ENCODE measurements at places on chromosomes 5 and 9. TPM values are rescaled to one million over a fixed set of nuclear protein-coding genes. Genes with fewer than 3 reads are reported as not detected.
A peak's percentile ranks its signal among the peaks of the same experiment; 100 is the strongest.

Gene PPP3R2
- total RNA-seq: not detected

Gene HAVCR1
- not detected for total RNA-seq

DNA sequence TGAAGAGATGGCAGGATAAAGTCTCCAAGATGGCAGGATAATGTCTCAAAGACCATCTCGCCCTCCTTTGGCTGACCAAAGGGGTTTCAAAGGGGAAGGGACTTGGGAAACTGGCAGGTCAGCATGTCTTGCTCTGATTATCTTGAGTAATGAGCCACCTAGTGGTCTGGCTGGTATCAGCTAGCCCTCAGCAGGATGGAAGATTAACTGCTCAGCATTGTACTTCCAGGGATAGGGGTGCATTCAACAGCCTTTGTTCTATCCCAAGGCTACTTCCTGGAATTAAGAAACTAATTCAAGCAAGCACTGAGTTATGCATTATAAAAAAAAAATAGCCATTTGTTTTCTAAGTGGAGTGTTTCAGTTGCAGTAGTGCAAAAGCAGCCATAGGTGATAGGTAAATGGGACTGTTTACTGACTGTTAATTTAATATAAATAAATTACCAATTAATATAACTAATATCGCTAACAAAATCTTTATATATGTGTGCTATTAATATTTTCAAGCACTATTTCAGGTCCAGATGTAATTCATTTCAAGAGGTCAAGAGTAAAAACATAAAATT, 555.5 kb downstream of the CDH9 start:
- DNase-seq: no peak
- H3K4me1 ChIP-seq: no peaks in the 10 kb centered on the region
- H3K27ac ChIP-seq: no peak overlapping the region

DNA sequence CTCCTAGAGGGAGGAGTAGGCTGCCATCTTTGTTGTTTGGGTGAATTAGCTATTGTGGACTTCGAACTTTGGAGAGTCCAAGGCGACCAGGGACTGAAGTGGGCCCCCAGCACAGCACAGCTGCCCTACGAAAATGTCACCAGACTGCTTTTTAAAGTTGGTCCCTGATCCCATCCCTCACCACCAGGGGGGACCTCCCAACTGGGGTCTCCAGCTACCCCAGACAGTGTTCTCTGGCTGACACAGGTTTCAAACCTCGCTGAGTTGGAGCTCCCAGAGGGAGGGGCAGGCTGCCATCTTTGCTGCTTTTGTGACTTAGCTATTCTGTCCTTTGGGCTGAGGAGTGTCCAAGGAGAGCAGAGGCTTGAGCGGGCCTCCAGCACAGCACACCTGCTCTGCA, 45.7 kb upstream of the ADRB2 start:
- DNase-seq: no peak
- peaks cover 2% of the 10 kb centered on the region for H3K27me3 ChIP-seq
- no peaks in the 10 kb centered on the region for H3K36me3 ChIP-seq
- H3K27ac ChIP-seq: no peak overlapping the region
- H3K4me3 ChIP-seq: no peak overlapping the region
- H3K4me1 ChIP-seq: no peaks in the 10 kb centered on the region

GRCh38 chr9:129080298-129080600, 662 bp upstream of the DOLPP1 start:
- no peaks in the 10 kb centered on the region for H3K27me3 ChIP-seq
- peaks cover 8% of the 10 kb centered on the region for H3K36me3 ChIP-seq
- H3K27ac ChIP-seq: peak overlapping the region; percentile 76
- H3K4me1 ChIP-seq: peaks cover 29% of the 10 kb centered on the region
- DNase-seq: no peak

Measured in activated B cell treated with CpG ODN at 0.5 μM for 24 hours (primary cell).